Right cardiac atrium (tissue), 5 donors: ENCODE measurements at places on chromosomes 13 and 19. TPM values are rescaled to one million over a fixed set of nuclear protein-coding genes. Genes with fewer than 3 reads are reported as not detected.

ZNF561 gene
- 24.5 TPM for total RNA-seq

CNFN gene
- 0.50 TPM for total RNA-seq

PSG11 gene
- total RNA-seq: not detected

ANKRD10 gene
- 56.5 TPM for total RNA-seq

CEACAM19 gene
- total RNA-seq: 6.1 TPM

DNA sequence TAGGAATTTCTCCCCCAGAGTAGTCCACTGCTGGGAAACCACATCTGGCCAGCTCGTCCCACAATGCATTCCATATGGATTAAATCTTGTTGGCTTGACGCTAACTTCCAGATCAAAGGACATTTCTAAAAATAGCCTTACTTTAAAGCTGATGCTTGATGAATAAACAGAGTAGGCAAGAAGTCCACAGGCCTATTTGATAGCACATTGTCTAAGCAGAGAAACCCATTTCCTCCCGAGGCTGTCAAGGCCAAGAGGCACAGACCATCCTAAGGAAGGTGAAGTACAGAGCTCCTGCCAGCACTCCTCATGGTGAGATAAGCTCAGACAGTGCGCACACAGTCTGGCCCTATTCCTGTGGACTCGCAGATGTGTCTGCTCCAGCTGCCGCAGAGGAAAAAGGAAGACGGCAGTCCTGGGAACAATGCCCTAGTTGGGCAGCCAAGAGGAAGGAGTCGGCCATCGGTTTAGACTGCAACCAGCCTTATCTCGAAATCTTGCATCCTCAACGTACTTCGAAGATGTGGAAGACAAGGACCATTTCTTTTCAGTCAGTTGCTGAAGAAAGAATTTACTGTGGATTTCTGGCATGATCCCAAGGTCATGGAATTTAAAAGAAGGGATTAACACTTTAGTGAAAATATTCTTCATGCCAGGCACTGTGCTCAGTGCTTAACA, 156.8 kb downstream of the RGCC start:
- DNase-seq: peak; percentile 55

DNA sequence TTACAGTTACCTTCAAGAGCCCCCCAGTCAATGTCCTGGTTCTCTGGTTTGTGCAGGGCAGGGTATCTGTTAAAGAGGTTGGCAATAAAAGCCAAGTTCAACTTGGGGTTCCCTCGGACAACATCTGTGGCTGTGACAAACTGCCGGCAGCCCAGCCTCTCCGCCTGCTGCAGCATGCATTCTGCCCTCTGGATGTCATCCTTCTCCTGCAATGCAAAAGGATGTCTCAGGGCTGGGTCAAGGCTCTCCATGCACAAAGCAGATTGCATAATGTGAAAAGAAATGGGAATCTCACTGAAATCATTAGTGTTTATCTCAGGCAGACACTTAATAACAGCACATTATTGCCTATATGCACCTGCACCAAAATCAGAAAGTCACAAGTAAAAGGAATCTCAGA, 35.1 kb downstream of the LCP1 start:
- no peak for DNase-seq

GRCh38 chr13:87169337-87169736, 501.8 kb upstream of the SLITRK5 start:
- DNase-seq: no peak

DNA sequence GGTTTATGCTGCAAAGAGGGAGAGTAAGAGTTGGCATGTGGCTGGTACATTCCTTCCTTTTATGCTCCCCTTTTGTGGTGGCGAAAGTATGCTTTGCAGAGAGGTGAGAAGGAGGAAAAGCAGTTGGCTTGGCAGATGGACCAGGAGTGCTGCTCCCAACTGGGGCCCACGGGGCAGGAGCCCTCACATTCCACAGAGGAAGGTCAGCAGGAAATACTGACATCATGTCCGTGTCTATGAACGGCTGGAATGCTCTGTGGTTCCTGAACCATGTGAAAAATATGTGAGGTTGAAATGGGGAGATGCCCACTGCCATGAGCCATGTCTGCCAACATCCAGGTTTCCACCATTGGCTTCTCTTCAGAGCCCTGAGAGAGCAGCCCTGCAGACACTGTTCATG, 33.3 kb upstream of the GAS6 start:
- DNase-seq: no peak

GRCh38 chr13:85693889-85694511, 105.2 kb downstream of the SLITRK6 start:
- no peak for DNase-seq

- DNase-seq: peak; percentile 22
Observed at GRCh38 chr13:41827507-41828213, 133.2 kb downstream of the VWA8 start.
